GM23338 (cell line): ENCODE measurements at places on chromosomes 11 and 22.

- DNase-seq: no peak
These were observed 151.1 kb downstream of the METTL15 start for GRCh38 chr11:28259177-28259843.

GRCh38 chr11:128501632-128502549, 85.5 kb downstream of the ETS1 start:
- no peak for DNase-seq

DNA sequence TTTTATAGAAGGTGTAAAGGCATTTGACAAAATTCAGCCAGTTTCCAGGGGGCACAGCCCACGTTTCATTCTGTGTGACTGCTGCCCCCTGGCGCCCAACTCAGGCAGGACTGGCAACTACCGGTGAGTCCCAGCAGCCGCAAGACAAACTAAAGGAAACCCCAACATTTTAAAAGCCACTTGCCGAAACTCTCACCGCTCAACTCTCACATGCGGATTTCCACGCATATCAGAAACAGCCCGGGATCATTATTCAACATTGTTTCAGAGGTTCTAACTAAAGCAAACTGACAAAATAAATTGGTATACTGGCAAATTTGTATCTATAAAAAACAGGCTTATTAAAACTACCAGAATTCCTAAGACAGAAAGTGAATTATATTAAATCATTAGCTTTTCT, 48.2 kb downstream of the MORC2 start:
- DNase-seq: peak; percentile 90

- no peak for DNase-seq
These were observed 195.8 kb downstream of the DLG2 start for GRCh38 chr11:85431319-85431718.

DNA sequence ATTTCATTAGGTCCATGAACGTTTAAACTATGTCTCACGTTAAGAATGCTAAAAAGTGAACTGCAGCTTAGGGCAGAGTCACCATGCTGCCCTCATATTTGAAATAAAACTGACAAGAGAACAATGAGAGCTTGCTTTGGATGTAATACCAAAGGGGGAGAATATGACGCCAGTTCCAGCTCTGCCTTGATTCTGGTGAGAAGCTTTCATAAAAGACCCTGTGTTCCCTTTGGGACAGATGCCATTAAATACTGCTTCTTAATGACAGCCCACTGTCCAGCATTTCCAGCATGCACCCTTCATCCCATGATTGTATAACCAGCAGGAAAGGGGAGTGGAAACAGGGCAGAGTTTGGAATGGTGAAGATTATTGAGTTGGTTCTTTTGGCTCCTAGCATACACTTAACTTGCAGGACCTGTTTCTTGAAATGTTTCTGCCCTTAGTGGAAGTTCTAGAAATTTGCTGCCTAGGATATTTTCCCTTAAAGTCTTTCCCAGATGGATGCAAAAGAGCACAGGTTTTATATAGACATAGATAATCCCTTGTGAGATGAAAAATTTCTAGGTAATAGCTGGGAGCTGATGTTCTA, 139.3 kb upstream of the LDLRAD3 start:
- no peak for DNase-seq

DNA sequence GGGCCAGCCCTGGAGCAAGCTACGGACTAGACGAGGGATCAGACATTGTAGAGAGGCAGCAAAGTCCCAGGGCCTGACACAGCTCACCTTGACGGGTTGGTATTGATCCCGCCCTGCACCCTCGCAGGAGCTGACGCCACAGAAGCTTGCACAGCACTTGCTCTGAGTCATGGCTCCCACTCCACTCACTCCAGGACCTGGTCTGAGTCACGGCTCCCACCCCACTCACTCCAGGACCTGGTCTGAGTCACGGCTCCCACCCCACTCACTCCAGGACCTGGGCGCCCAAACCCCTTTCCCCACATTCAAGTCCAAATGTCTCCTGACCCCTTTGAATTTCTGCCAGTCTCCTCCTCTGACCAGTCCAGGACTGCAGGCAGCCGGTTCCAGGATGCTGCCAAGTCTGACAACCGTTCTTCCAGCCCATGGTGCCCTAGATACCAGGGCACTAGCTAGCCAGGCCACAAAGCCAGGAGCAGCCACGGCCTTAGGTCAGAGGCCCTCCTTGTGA, 6.0 kb upstream of the PNPLA5 start:
- DNase-seq: no peak

DNA sequence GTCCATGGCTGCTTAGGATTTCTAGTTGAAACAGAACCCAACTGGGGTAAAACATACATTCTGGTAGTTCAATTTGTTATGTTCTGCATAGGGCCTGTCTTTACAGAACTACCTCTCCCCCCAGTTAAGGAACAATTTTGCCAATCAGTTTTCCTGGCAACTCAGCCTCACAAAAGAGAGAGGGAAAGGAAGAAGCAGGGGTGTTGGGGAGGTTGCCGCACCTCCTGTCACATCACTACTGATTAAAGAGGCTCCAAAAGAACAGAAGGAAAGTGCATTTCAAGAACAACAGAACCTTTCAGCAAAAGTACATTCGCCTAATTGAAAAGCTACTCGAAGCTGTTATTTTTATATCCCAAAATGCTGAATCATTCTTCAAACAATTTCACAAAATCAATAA, 217.6 kb downstream of the CADM1 start:
- DNase-seq: no peak

GRCh38 chr11:44351898-44352498, 42.1 kb upstream of the ALX4 start:
- DNase-seq: peak; percentile 58

DNA sequence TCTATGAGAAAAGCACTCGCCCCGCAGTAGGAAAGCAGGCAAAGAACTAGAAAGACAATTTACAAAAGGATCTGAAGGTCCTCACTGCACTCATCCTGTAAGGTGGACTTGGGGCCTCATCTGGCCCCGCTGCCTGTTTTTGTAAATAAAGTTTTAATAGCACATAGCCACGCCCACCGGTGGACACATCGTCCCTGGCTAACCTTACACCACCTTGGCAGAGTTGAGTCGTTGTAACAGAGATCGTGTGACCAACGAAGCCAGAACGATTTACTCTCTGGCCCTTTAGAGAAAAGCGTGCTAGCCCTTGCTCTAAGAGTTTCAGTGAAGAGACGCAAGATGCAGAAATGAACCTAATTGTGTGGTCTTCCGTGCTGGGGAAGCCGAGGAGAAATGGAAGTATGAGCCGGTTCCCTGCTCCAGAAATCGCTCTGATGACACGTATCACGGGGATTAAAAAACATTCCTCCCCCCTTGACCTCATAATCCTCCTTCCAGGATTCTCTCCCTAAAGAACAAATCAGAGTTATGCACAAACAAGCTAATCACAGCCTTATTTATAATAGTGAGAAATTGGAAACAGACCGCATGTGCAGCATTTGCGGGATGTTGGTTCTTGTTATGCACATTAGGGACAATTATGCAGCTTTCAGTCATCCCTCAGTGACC, 80.1 kb downstream of the CDKN1C start:
- no peak for DNase-seq

DNA sequence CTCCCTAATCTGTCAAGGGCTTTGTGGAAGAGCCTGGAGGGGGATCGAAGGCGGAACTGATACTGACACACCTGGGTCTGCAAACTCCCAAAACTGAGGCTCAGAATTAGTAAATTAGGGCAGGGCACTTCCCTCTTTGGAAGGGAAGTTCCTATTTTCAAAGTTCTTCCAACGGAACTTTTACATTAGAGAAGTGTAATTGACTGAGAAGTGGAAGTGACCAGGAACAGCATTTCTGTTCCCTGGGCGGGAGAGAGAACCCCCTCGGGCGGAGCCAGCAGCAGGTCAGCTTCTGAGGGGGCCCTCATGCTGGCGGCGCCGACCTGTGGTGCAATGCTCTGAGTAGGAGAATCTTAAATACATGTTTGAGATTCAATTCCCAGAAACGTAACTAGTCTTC, 1.1 kb upstream of the CBL start:
- peak; percentile 23 for DNase-seq
